H9 (cell line): ENCODE measurements at places on chromosomes 1 and 21. TPM values are rescaled to one million over a fixed set of nuclear protein-coding genes. Genes with fewer than 3 reads are reported as not detected.

MX1 gene
- 5.1 and 6.3 TPM in 2 replicates for total RNA-seq

SPRR3 gene
- not detected in 2 replicates for total RNA-seq

SGIP1 gene
- total RNA-seq, result 1.5 and 1.6 TPM in 2 replicates

RNF207 gene
- 4.9 and 7.1 TPM in 2 replicates for total RNA-seq

KRTAP27-1 gene
- not detected in 2 replicates for total RNA-seq
